T47D (cell line): ENCODE measurements at places on chromosomes 16 and 17.
A peak's percentile ranks its signal among the peaks of the same experiment; 100 is the strongest.

GRCh38 chr17:70327723-70328122 is 158.4 kb downstream of the KCNJ2 start:
- peak; percentile 16 for DNase-seq

GRCh38 chr17:74353446-74354060 is 8.1 kb downstream of the BTBD17 start:
- no peak for DNase-seq

DNA sequence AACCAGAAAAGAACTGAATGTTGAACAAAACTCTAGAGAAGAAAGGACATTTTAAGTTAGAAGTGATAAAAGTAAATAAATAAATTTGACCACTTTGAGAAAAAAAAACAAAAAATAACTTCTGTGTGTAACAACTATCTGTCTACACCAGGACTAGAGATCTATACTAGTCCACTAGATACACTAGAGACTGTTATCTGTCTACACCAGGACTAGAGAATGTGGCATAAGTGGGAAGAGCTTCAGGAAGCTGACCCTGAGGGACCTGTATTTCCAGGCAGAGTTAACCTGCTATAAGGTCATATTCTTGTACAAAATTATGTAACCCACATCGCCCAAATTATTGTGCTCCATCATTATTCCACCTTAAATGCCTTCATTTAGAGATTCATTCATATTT is 160.8 kb downstream of the SKAP1 start:
- no peak for DNase-seq

GRCh38 chr17:65388911-65389310 is 172.5 kb downstream of the AXIN2 start:
- DNase-seq: no peak

DNA sequence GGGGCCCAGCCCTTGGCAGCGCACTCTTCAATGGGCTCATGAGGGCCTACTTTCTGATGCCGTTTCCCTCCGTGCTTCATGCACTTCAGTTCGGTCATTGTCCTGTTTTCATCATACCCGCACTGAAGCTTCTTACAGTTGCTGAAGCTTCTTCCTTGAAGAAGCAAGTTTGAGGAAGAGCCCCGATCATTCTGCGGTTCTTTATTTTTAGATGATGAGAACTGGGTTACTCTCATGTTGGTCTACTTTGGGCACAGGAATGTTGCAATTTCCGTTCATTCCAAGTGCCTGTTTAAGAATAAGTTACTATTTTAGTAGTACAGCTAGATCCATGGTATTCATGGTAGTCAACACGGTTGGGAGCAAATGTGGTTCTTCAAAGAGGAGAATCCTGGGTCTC is 587.7 kb upstream of the HSBP1 start:
- no peak for DNase-seq

DNA sequence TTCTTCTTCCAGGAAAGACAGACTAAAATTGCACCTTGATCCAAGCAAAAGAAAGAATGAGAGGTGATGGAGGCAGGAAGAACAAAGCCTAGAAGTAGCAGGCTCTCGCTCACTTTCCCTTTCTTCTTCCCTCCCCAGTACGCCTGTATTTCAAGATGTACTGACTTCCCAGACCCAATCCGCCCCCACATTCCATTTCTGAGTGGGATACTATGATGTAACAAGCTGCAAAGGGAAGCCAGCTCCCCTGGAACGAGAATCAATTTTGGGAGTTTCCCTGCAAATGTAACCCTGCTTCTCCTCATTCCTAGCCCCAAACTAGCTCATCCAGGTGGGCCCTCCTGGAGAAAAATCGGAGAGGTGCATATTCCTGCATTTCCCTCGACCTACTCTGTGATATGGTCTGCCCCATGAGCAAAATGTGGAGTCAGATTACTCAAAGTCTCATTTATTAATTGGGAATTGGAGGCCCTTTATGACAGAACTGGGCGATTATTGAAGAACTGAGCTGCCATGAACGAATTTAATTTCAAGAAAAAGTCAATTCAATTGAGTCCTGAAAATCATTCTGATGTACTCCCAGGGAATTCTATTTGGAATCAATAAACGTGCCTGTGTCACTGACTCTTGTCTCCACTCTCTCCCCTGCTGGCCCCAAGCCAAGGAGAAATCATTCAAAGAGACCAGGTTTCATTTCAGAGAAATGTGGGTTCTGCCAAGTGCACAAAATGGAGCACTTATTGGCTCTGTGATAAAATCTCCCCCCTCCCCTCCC is 398.9 kb downstream of the SHISA9 start:
- DNase-seq: no peak

DNA sequence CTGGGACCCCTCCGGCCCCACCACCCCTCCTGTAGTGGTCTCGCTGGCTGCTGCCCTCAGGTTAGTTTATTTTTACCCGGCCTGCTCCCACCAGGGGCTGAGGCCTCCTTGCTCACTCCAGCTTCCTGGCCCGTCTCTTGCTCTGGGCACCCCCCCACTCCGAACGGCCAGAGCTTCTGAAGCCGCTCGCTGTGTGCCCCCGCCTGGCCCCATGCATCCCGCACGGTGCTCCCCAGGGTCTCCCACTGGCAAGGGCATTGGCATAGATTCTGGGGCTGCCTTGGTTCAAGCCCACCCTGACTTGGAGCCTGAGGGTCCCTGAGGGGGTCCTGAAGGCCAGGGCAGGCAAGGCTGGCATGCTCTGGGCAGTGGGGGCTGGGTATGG is 186.4 kb downstream of the SEC14L1 start:
- no peak for DNase-seq

DNA sequence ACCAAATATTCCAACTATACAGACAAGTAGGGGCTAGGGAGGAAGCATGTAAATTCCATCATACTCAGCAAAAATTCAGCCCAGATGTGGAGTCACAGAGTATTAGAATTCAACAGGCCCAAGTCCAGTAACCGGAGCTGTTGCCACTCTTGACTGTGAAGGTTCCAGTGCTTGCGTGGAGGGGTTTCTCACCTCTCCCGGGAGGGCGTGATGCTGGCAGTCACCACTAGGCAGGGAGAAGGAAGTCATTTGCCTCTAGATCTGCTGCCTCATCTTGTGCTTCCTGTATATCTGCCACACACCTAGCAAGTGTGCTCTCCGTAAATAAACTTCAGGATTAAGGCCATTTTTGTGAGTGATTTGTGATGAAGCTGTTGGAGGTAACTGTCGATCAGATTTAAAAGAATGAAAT is 1.0 kb upstream of the CKLF start:
- no peak for DNase-seq

GRCh38 chr17:82200743-82201497 is 11.7 kb downstream of the CCDC57 start:
- DNase-seq: no peak

- peak; percentile 82 for DNase-seq
Observed at GRCh38 chr16:81004646-81005353, 1.9 kb downstream of the CMC2 start.

- no peak for DNase-seq
Observed at GRCh38 chr16:31248344-31248743, 11.4 kb upstream of the ITGAM start.

DNA sequence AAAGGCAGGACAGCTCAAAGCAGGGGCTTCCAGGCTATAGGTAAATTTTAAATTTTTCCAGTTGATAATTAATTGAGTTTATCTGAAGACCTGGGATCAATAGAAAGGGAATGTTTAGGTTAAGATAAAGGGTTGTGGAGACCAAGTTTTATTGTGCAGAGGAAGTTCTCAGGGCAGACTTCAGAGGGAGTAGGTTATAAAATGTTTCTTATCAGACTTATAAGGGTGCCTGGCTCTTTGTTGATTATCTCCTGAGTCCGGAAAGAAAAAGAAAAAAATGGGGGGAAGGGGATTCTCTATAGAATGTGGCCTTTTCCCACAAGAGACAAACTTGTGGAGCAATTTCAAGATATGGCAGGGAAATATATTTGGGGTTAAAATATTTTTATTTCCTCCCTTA is 15.9 kb downstream of the SLC46A1 start:
- no peak for DNase-seq

DNA sequence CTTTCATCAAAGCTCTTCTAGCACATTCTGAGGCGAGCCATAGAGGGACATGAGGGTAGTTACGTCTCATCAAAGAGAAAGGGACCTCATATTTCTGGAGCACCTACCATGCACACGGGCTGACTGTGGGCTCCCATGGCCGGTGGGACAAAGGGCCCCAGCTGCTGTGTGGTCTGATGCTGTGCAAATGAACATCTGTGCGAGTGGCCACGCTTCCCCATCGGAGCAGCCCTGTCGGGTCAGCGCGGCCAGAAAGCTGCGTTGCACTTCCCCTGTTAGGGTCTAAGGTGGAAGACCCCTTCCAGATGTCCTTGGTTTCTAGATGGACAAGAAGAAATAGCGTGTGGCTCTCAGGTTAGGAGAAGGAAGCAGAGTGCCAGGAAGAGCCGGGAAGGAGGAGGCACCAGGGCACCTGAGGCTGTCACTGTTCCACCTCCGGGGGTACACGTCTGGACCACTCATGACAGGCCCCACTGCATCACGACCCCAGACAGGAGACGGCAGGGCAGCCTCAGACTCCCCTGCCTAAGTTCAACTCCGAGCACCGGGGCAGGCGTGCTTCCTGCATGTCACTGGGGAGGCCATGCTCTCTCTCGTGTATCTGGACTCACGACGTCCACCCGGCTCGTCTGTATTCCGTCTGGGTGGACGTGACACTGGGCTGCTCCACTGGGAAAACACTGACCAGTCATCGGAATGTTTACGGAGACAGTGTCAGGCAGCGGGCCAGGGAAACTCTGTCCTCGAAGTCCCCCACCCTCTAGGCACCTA is 8.5 kb upstream of the BAIAP2 start:
- DNase-seq: no peak

- no peak for DNase-seq
Observed at GRCh38 chr16:19808061-19808641, 76.5 kb downstream of the GPRC5B start.

- DNase-seq: peak; percentile 97
Observed at GRCh38 chr16:30893744-30894539, at the start of gene BCL7C. TSS of gene BCL7C (minus strand) at chr16:30894077. CDS start at chr16:30893944, 133 bp downstream.

DNA sequence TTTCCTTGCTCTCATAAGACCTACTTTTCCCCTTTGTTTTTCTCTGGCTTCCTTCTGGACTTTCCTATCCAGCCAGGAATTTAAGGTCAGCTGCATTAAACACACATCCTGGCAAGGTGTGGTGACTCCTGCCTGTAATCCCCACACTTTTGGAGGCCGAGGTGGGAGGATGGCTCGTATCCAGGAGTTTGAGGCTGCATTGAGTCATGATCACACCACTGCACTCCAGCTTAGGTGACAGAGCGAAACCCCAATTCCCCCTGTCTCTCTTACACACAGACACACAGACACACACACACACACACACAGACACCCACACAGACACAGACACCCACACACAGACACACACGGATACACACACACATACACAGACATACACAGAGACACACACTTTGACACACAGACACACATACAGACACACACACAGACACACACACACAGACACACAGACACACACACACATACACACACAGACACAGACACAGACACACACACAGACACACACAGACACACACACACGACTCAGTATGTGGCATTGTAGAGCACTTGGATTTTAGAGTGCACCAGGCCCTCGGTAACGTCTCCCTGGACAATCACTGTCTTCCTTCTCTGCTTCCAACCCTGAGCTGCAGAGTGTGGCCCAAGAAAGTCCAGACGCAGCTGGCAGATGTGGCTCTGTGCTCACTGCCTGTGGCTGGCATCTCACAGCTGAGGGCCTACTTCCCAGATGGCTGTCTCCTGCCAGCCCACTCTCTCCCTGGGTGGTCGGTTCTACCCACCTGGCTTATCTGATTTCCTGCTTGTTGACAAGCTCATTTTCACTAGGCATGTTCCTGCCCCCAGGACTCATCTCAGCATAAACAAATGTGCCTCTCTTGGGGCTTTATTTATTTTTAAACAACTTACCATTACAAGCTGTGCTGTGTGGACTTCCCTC is 39.0 kb downstream of the NLRP1 start:
- DNase-seq: no peak

GRCh38 chr16:70781800-70782199 is 19.2 kb downstream of the VAC14 start:
- DNase-seq: no peak

- peak; percentile 17 for DNase-seq
Observed at GRCh38 chr16:47887496-47887895, 268.3 kb downstream of the ABCC12 start.

DNA sequence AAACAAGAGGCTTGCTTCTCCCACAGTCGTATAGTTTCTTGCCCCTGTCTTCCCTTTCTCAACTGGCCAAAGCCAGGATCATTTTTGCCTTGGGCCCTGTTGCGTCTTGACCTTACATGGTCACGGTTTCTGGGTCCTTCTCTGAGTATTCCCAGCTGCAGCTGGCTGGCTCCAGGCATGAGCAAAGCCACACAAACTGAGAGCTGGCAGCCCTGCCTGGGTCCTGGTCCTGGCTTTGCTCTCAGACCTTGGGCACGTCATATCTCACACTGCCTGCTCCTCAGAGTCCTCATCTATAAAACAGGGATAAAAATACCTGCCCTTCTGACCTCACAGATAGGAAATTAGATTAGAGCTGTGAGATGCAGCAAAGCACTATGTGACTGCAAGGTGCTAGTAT is 277.6 kb downstream of the CBLN1 start:
- no peak for DNase-seq

DNA sequence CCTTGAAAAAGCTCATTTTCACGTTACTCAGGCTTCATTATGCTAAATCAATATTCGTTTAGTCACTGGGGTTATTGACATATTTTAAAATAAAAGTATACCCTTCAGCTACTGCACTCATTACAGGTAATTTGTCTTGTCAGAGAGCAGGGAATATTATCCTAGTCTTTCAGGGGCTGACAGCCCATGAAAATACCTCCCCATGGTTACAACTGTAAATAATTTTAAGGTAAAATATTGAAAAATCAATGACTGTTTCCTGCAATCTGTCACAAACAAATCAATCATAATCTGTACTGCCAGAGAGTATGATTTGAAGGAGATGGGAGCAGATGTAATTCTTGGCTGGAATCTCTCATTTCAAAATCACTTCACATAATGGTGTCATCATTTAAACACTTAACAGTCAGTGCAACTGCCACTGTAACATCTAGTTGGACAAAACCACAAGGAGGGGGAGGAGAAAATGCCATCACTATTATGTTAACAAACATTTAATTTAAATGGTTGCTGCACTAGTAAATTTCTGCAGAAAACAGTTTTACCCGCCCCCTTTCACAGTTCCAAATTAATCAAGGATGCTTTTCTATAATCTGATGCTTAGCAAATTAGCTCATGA is 9.3 kb upstream of the IRX5 start:
- peak; percentile 48 for DNase-seq

GRCh38 chr16:68768175-68768574 is 31.1 kb downstream of the CDH1 start:
- no peak for DNase-seq

- DNase-seq: no peak
Observed at GRCh38 chr17:67528751-67529436, 151.8 kb downstream of the PITPNC1 start.

GRCh38 chr16:57411362-57411976 is 6.9 kb downstream of the CCL17 start:
- DNase-seq: no peak

- DNase-seq: no peak
Observed at GRCh38 chr17:68957944-68958343, 2.8 kb upstream of the ABCA8 start.
